ENCODE measurements at places on chromosomes 4 and X.

DNA sequence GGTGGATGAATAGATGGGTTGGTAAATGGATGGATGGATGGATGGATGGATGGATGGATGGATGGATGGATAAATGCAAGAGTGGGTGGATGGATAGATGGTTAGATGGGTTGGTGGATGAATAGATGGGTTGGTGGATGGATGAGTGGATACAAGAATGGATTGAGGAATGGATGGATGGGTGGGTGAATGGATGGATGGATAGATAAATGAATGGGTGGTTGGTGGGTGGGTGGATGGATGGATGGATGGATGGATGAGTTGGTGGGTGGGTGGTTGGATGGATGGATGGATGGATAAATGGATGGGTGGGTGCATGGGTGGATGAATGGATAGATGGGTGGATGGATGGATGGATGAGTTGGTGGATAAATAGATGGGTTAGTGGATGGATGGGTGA is 13.8 kb upstream of the CRLF2 start:
- DNase-seq: no peak

DNA sequence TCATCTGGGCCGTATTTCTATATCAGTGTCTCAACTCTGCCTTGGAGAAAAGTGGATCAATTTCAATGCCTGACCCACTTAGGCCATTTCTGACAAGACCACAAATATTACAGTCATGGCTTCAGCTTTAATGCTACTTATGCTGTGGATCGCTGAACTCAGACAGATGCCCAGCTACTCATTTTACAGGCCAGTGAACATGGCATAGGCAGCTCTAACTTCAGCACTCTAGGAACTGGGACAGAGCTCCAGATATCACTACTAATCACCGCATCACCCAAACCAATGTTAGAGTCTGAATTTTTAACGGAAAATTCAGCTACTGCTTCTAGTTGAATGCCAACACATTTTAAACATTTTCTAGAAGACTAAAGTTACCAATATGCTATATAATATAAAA is 809.6 kb upstream of the FRG1 start:
- no peak for DNase-seq

GRCh38 chr4:43682551-43682950 is 766.1 kb downstream of the KCTD8 start:
- no peak for DNase-seq

DNA sequence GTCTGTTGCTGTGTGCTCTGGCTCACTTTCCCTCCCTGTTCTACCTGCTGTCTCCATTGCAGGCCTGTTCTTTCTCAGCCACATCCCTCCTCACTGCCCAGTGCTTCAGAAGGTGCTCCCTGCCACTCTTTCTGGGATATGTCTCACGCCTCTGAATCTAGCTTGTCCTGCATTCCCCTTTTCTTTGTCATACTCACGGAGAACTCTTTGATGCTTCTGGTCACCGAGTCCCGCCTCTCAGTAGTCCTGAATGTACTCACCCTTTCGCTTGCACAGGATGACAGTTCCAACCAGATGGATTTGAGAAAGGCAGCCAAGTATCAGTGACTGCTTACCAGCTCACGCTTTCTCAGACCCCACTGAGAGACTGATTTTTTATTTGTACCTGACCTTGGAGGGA is 65.2 kb upstream of the TLR2 start:
- DNase-seq: no peak

DNA sequence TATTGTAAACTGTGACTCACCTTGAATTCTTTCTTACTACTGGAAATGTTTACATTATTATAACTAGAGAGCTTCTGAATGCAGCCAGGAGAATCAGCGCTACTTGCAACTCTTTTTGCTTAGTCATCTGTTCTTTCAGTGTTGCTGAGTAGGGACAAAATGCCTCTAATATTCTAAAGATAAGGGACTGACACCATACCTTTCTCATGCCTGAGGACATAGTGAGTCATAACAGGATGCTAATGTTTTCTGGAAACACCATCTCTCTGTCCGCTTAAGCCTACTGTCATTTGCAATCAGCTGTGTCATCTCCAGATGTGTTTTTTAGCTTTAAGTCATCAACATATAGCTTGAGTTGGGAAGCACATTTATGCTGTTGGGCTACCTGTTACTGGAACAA is 108.3 kb downstream of the QRFPR start:
- no peak for DNase-seq

DNA sequence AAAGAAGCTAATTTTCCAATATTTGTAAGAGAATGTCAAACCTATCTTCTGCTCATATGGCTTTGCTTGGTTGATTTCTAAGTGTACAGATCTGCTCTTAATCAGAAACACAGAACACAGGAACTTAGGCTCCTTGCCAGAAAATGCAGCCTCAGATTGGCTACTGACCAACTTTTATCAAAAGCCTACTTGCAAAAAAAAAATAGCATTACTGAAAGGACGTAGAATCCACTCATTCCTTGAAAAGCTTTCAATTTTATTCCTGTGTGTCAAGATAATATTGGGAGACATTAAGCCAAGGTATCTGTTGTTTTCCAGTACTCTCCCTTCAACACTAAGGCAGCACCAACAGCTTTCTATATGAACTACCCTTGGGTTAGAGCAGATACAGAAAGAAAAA is 127.6 kb upstream of the INTU start:
- peak; percentile 26 for DNase-seq

DNA sequence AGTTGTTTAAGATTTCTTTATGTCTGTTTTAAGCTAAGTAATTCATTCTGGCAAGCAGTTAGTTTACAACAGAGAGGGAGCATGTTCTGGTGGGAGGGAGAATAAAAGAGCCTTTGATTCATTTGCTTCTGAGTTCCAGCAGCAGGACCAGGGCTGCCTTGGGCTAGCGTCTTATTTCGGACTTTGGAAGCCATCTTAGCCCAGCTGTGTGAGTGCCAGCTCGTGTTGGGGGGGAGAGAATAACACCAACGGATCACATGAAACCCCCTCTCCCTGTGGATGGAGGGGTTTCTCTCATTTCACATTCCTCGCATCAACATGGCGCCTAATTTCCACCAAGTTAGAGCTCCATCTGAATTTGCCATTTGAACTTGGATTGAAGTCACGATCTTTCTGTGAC is 7.4 kb downstream of the GAB1 start:
- DNase-seq: no peak

DNA sequence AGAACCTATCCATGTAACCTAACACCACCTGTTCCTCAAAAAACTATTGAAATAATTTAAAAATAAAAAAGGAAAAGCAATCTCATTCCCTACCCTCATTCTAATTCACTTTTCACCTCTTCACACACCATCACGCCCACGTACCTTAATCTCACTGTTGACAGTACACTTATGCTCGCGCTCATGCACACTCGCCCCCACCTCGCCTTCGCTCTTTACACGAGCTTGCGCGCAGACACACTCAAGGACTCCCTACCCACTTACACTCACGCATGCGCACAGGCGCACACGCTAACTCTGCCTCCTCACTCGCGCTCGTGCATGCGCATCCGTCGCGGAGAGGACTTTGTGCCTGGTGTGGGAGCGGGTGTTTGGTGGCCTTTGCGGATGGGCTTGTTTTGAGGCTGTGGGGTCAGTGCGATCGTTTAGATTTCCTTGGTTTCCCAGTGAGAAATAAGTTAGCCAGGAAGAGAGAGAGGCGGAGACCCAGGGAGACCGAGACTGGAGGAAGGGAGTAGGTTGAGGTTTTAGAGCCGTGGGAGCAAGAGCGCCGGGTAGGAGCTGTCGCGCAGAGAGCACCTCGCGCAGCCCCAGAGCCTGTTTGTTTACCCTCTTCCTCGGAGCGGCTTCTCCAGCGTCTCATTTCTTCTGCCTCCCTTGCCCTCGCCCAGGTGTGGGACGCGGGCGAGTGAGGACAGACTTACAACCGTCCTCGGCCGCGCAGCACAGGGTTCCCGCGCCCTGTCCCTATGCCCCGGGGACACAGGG is 8.1 kb upstream of the GSX2 start:
- peak; percentile 77 for DNase-seq

GRCh38 chr4:168317621-168318020 is 931 bp downstream of the DDX60 start:
- DNase-seq: no peak

GRCh38 chr4:80307774-80308465 is 27.6 kb upstream of the CFAP299 start:
- no peak for DNase-seq

- no peak for DNase-seq
Observed at GRCh38 chr4:77375866-77376607, 219.0 kb downstream of the CCNG2 start.

- DNase-seq: no peak
Observed at GRCh38 chrX:26597981-26598380, 382.0 kb downstream of the MAGEB5 start.

DNA sequence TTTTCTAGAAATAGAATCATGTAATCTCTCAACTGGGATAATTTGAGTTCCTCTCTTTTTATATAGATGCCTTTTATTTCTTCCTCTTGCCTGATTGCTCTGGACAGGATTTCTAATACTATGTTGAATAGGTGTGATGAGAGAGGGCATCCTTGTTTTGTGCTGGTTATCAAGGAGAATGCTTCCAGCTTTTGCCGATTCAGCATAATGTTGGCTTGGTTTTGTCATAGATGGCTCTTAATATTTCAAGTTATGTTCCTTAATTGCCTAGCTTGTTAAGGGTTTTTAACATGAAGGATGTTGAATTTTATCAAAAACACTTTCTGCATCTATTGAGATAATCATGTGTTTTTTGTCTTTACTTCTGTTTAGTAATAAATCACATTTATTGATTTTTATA is 58.7 kb downstream of the TMEM47 start:
- DNase-seq: no peak

GRCh38 chr4:3638080-3638795 is 106.0 kb upstream of the LRPAP1 start:
- DNase-seq: no peak

GRCh38 chrX:153867671-153868070 is 18.3 kb downstream of the L1CAM start:
- no peak for DNase-seq

DNA sequence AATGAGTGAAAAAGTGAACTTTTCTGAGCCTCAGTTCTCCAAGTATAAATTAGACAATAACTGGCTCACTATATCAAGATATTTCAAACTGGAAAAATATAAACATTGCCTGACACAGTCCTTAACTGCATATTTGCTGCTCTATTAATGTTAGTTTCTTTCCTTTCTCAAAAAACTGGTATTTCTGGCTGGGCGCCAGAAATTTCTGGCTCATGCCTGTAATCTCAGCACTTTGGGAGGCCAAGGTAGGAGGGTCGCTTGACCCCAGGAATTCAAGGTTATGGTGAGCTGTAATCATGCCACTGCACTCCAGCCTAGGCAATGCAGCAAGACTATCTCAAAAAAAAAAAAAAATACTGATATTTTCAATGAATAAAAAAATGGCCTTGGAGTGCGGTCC is 227.0 kb downstream of the MAGEB17 start:
- no peak for DNase-seq

GRCh38 chrX:46912603-46913491 is 626 bp downstream of the JADE3 start:
- DNase-seq: peak; percentile 37

- no peak for DNase-seq
Observed at GRCh38 chrX:54786967-54787366, 11.1 kb downstream of the ITIH6 start.

GRCh38 chr4:14446904-14447303 is 555.4 kb upstream of the CPEB2 start:
- DNase-seq: no peak

DNA sequence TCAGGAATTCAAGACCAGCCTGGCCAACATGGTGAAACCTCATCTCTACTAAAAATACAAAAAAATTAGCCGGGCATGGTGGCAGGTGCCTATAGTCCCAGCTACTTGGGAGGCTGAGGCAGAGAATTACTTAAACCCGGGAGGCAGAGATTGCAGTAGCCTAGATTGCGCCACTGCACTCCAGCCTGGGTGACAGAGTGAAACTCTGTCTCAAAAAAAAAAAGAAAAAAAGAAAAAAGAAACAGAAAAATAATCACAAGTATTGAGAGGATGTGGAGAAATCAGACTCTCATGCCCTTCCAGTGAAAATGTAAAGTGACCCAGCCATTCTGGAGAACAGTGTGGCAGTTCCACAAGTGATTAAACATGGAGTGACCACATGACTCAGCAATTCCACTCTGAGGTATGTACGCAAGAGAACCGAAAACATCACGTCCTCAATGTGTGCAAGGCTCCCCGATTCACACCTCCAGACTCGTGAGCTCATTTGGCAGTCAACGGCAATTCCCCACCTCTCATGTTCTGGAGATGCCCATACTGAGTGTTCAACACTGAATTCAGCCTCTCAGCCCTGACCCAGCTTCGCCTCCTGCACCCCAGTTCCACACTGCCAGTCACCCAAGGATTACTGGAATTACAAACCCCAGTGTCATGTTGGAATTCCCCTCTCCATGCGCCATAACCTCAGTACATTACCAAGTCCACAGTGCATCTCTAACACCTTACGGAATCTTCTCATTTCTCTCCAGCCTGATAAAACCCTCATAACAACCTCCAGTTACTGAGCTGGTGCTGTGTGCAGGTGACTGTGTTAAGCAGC is 21.1 kb downstream of the ACOX3 start:
- no peak for DNase-seq

DNA sequence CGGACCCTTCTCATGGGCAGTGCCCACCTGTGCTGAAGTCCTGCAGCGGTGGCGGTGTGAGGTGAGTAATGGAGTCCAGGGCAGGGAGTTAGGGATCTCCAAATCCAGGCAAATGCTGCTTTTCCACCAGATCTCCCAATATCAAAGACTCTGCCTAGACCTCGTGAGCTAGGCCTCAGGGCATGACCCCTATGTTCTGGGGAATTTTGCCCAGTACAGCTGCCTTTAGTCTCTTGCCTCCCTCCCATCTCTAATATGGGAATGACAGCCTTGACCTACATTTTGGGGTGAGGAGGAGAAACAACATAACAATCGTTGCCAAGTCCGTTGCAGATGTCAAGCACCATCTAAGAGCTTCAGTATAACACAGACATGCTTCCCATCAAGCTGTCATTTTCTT is 7.3 kb downstream of the PAK3 start:
- no peak for DNase-seq

DNA sequence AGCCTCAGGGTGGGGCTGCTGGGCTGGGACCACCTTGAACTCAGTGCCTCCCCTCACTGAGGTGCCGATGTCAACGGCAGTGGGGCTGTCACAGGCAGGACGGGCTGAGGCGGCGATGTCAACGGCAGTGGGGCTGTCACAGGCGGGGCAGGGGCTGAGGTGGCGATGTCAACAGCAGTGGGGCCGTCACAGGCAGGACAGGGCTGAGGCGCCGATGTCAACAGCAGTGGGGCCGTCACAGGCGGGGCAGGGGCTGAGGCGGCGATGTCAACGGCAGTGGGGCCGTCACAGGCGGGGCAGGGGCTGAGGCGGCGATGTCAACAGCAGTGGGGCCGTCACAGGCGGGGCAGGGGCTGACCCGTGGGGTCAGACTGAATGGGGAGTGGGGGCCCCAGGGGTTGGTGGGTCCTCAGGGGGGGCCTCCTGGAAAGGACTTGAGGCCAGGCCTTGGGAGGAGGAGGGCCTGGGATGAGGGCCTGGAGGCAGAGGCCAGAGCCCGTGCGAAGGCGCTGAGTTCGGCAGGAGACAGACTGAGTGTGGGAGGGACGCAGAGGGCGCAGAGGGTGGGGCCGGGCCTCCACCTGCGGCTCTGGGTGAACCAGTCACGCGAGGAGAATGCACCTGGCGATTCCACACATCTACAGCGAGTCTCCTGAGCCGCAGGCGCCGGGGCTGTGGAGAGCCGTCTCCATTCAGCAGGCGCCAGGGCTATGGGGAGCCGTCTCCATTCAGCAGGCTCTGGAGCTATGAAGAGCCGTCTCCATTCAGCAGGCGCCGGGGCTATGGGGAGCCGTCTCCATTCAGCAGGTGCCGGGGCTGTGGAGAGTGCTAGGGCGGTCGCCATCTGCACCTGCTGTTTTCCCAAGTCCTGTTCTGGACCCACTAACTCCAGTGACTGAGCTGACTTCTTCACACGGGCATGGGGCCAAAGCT is 22.9 kb downstream of the ATP5ME start:
- peak; percentile 14 for DNase-seq

All from left hindlimb (tissue), 1 donor.